ENCODE measurements at places on chromosomes 3 and 15.

DNA sequence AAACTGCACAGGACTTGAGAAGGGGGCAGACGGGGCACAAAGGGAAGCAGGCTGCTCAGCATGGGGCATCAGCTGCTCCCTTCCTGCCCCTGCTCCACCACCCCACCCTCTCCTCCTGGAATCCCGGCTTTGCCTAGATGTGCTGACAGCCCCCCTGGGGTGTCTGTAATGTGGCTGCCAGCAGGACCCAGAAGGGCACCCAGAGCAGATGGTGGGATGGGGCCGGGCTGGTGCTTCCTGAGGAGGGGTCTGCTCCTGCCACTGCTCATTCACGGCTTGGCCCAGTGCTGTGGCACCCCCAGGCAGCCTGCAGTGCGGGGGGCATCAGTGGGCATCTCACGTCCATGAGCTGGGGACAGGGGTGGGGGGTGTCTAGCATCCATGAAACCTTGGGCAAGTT, 10.2 kb downstream of the H1-8 start:
- no peak for DNase-seq

DNA sequence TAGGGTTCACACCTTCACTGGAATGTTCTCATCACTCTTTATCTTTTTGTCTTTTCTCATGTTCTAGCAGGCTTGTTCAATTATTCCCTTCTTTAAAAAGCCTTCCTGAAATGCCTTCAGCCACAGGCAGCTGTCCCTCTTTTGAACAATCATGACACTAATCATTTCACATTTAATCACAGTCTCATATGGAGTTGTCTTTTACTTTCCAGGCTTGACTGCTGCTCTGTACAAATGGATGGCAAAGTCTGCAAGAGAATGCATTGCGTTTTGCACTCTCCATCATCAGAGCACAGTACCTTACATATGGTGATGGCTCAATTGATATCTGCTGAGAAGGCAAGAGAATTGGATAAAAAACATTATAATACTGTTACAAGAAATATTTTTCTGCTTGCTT, 529.8 kb downstream of the DIPK2A start:
- DNase-seq, result no peak

GRCh38 chr3:77042343-77042742, 2.4 kb downstream of the ROBO2 start:
- no peak for DNase-seq

DNA sequence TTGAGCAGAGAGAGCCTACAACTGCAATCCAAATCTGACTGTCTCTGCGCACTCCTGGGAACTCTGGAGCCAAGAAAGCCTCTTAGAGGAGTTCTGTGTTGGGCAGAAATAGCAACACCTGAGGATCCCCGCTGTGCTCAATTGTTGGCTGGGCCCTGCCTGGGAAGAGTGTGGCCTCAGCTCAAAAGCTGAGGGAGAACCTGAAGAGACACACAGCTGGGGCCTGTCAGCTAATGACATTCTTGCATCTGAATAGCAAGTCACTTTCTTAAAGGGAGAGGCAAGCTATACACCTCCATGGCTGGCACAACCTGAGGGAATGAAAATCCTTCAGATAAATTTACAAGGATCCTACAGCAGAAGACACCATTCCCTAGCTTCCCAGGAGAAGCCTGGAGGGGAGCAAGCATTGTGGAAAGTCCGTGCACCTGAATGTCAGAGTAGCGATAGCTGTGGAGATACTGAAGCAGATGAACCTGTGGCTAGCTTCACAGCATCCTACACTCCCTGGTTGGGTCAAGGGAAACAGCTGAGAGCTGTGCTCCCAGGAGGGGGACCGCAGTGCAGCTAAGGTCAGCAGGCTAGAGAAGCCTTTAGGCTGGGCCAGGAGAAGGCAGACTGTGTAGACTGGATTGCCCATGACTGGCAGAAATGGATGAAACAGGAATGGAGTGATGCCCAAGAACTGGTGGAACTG, 159.9 kb upstream of the PFN2 start:
- no peak for DNase-seq

- DNase-seq, result no peak
Measured at GRCh38 chr15:73125219-73125618, 73.0 kb downstream of the NEO1 start.

GRCh38 chr3:32641356-32641755, 43.6 kb upstream of the CNOT10 start:
- no peak for DNase-seq

- no peak for DNase-seq
Measured at GRCh38 chr15:59736181-59736580, 47.1 kb upstream of the BNIP2 start.

DNA sequence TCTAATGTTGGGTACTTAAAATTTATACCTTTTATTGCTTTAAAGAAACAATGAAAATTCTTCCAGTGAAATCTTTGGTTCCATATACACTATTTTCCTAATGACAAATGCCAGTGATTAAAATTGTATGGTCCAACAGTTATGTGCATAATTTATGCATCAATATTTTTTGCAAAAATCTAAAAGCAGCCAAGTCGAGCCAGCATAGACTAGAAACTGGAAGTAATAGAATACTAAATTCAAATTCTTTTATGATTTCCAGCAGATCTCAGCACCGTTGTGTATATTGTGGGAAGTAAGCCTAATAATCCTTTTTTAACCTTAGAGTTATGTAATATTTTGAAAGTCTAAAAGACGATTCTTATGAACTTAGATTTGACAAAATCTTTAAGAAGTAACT, 652.0 kb upstream of the GOLIM4 start:
- DNase-seq, result no peak

GRCh38 chr3:46865031-46865507, 1.8 kb upstream of the MYL3 start:
- DNase-seq, result no peak

DNA sequence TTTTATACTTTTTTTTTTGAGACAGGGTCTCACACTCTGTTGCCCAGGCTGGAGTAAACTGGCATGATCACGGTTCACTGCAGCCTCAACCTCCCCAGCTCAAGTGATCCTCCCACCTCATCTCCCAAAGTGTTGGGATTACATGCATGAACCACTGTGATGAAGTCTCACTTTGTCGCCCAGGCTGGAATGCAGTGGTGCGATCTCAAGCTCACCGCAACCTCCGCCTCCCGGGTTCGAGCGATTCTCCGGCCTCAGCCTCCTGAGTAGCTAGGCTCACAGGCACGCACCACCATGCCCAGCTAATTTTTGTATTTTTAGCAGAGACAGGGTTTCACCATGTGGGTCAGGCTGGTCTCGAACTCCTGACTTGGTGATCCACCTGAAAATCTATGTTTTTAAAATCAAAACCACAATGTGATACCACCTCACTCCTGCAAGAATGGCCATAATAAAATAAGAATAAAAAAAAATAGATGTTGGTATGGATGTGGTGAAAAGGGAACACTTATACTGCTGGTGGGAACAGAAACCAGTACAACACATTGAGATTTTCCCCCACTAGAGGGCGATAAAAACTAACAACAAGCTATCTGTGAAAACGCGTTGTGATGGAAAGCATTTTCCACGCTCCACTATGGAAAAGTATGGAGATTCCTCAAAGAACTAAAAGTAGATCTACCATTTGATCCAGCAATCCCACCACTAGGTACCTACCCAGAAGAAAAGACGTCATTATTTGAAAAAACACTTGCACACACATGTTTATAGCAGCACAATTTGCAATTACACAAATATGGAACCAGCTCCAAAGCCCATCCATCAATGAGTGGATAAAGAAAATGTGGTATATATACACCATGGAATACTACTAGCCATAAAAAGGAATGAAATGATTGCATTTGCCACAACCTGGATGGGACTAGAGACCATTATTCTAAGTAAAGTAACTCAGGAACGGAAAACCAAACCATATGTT, 26.8 kb upstream of the OCA2 start:
- no peak for DNase-seq

- no peak for DNase-seq
Measured at GRCh38 chr15:89576417-89576773, 1.1 kb downstream of the TICRR start.

DNA sequence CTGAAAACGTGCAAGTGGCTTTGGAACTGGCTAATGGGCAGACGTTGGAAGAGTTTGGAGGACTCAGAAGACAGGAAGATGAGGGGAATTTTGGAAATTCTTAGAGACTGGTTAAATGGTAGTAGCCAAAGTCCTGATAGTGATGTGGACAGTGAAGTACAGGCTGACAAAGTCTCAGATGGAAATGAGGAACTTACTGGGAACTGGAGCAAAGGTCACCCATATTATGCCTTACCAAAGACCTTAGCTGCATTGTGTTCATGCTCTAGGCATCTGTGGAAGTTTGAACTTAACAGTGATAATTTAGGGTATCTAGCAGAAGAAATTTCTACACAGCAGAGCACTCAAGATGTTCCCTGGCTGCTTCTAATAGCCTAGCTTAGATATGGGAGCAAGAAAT, 28.6 kb upstream of the SERPINI2 start:
- no peak for DNase-seq
